ENCODE measurements at places on chromosomes 1 and 21. TPM values are rescaled to one million over a fixed set of nuclear protein-coding genes. Genes with fewer than 3 reads are reported as not detected.

DNA sequence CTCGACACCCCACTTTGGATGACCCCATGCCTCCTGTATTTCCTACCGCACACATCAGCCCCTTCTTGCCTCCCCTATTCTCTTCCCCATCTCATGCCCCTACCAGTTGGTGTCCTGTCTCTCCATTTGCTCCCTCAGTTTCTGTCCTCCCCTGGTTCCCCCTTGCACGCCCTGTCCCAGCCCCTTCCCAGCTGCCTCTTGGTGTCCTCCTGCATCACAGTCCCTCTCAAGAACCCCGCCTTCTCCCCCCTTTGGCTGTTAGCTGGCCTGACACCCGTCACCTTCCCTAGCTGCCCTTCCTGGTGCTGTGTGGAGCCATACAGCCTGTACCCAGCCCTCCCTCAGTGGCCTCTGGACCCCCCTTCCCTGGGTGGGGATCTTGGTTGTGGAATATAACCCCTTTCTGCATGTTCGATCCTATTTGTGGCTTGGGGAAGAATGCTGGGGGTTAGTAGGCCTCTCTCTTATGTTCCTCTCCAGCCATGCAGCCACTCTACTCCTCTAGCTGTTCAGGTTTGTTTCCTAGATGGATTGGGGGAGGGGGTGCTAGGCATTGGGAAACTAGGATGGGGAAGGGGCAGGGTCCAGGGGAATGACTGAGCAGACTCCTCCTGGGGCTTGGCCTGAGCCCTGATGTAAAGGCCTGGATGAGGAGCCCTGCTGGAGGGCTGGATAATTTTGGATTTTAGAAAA lies 41.4 kb upstream of the NFASC start:
- H3K4me3 ChIP-seq = no peak overlapping the region
- DNase-seq = no peak
- H3K27me3 ChIP-seq = no peaks in the 10 kb centered on the region

HEYL gene
- 1.1 TPM for polyA plus RNA-seq

PPIAL4G gene
- polyA plus RNA-seq = not detected

DNA sequence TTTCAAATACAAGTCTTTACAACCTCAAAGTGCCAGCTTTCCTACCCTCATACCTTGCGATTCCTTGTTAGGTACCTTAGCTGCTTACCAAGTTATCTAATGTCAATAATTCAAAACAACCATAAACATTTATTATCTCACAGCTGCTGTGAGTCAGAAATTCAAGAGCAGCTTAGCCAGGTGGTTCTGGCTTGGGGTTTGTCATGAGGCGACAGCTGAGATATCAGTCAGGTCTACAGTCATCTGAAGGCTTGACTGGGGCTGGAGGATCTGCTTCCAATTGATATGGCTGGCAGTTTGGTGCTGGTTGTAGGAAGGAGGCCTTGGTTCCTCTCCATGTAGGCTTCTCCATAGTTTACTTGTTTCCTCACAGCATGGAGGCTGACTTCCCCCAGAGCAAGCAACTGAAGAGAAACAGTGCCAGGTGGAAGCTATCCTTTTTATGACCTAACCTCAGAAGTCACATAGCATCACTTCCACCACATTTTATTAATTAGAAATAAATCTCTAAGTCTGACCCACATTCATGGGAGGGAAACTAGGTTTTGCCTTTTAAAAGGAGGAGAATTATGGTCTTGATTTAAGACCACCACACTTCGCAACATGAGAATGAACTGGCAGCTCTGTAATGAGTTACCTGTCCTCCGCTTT lies 103.3 kb upstream of the FGGY start:
- no peak overlapping the region for H3K27ac ChIP-seq
- H3K36me3 ChIP-seq = no peaks in the 10 kb centered on the region
- no peaks in the 10 kb centered on the region for H3K4me1 ChIP-seq
- no peaks in the 10 kb centered on the region for H3K27me3 ChIP-seq
- no peak for DNase-seq
- no peak overlapping the region for H3K4me3 ChIP-seq

DNA sequence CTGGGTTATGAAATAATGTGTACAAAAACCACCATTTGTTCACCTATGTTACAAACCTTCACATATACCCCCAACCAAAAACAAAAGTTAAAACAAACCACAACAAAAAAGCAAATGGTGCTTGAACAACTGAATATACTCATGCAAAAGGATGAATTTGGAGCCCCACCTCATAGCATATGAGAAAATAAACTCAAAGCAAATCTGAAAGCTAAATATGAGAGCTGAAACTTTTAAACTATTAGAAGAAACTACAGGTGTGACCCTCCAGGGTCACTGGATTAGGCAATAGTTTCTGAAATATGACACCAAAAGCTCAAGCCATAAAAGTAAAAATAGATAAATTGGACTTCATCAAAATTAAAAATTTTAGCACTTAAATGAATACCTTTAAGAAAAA lies 215.5 kb upstream of the CHRM3 start:
- no peaks in the 10 kb centered on the region for H3K4me1 ChIP-seq
- no peaks in the 10 kb centered on the region for H3K36me3 ChIP-seq
- no peak for DNase-seq
- no peak overlapping the region for H3K27ac ChIP-seq
- H3K27me3 ChIP-seq = no peaks in the 10 kb centered on the region

DNA sequence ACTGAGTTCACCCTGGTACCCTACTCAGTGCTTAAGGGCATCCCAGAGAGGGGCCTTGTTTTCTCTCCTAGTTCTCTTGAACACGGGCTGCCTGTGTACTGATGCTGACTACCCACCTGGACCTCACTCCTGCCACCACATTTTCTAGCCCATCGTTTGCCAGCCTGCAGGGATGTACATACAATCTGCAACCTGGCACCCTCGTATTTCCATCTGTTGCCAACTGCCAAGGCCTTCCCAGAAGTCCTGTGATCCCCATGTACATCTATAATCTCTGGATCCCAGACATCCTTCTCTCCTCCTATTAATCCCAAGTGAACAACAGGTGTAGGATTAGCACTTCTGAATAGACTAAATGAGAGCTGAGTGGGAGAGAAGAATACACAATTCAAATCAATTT lies 212.0 kb downstream of the SLC45A1 start:
- H3K27me3 ChIP-seq = no peaks in the 10 kb centered on the region
- H3K36me3 ChIP-seq = no peaks in the 10 kb centered on the region
- no peak overlapping the region for H3K27ac ChIP-seq
- no peak overlapping the region for H3K4me3 ChIP-seq
- peaks cover 13% of the 10 kb centered on the region for H3K4me1 ChIP-seq

NRAS gene
- 6.7 TPM for polyA plus RNA-seq

DNA sequence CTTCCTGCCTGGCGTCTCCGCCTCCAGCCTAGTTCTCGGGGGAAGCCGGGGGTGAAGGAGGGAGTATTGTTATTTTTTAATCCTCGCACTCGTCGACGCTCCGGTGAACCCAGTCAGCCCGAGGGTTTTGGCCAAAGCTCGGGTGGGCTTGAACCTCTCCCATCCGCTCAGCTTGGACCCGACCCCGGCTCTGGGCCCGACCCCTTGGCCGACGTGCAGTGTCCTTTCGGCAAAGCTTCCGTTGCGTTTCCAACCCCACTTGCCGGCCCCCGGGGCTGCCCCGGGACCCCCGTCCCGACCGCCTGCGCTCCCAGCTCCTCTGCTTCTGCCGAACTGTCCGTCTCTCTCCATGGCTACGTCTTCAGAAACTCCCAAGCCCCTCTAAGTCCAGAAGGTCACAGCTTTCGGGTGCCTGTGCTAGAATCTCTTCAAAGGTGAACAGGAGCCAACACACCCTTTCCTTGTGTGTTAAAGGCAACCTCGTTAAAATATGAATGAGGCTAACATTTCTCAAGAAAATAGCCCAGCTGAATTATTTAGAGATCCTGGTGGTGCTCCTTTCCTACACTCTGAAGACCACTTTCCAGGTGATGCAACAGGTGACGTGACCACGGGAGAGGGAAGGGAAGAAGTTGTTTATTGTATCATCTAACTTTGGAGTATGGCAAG lies 647 bp downstream of the DESI2 start:
- no peaks in the 10 kb centered on the region for H3K4me1 ChIP-seq
- DNase-seq = peak; percentile 50
- H3K4me3 ChIP-seq = peak overlapping the region; percentile 82
- H3K27me3 ChIP-seq = no peaks in the 10 kb centered on the region

- no peaks in the 10 kb centered on the region for H3K27me3 ChIP-seq
- H3K4me1 ChIP-seq = no peaks in the 10 kb centered on the region
- no peak overlapping the region for H3K27ac ChIP-seq
- no peak overlapping the region for H3K4me3 ChIP-seq
- no peak for DNase-seq
- H3K36me3 ChIP-seq = no peaks in the 10 kb centered on the region
These were observed 195.1 kb downstream of the CRB1 start for GRCh38 chr1:197463142-197463541.

- no peak for DNase-seq
- no peaks in the 10 kb centered on the region for H3K27me3 ChIP-seq
- no peak overlapping the region for H3K27ac ChIP-seq
- H3K36me3 ChIP-seq = no peaks in the 10 kb centered on the region
- H3K4me1 ChIP-seq = no peaks in the 10 kb centered on the region
These were observed 5.6 kb upstream of the ZNF496 start for GRCh38 chr1:247337250-247337746.

GRCh38 chr1:59079434-59080140 lies 217.3 kb upstream of the FGGY start:
- no peaks in the 10 kb centered on the region for H3K36me3 ChIP-seq
- H3K27ac ChIP-seq = no peak overlapping the region

GRCh38 chr1:103371234-103371633 lies 154.3 kb upstream of the RNPC3 start:
- no peaks in the 10 kb centered on the region for H3K36me3 ChIP-seq
- no peak overlapping the region for H3K4me3 ChIP-seq
- no peak overlapping the region for H3K27ac ChIP-seq
- no peaks in the 10 kb centered on the region for H3K27me3 ChIP-seq
- DNase-seq = no peak
- no peaks in the 10 kb centered on the region for H3K4me1 ChIP-seq

- H3K4me3 ChIP-seq = no peak overlapping the region
- no peak for DNase-seq
- no peak overlapping the region for H3K27ac ChIP-seq
- peaks cover 2% of the 10 kb centered on the region for H3K36me3 ChIP-seq
These were observed 89.2 kb downstream of the TRIM11 start for GRCh38 chr1:228317411-228317828.

GRCh38 chr1:26336477-26337205 lies 17.3 kb downstream of the CRYBG2 start:
- peak; percentile 92 for DNase-seq
- no peak overlapping the region for H3K27ac ChIP-seq
- peak overlapping the region; percentile 45 for H3K4me3 ChIP-seq
- H3K36me3 ChIP-seq = no peaks in the 10 kb centered on the region
- peaks cover 2% of the 10 kb centered on the region for H3K4me1 ChIP-seq
- H3K27me3 ChIP-seq = no peaks in the 10 kb centered on the region

GRCh38 chr1:199007423-199007822 lies 368.6 kb downstream of the PTPRC start:
- no peak for DNase-seq
- H3K4me1 ChIP-seq = no peaks in the 10 kb centered on the region
- no peaks in the 10 kb centered on the region for H3K36me3 ChIP-seq
- no peak overlapping the region for H3K27ac ChIP-seq
- H3K4me3 ChIP-seq = no peak overlapping the region

GRCh38 chr1:53666566-53666965 lies 72.4 kb downstream of the GLIS1 start:
- no peak overlapping the region for H3K4me3 ChIP-seq
- H3K27me3 ChIP-seq = no peaks in the 10 kb centered on the region
- no peaks in the 10 kb centered on the region for H3K36me3 ChIP-seq
- no peak for DNase-seq
- H3K4me1 ChIP-seq = no peaks in the 10 kb centered on the region

NBPF6 gene
- polyA plus RNA-seq = not detected

GRCh38 chr21:29697555-29698193 lies 242.1 kb downstream of the GRIK1 start:
- no peak overlapping the region for H3K4me3 ChIP-seq
- H3K27me3 ChIP-seq = no peaks in the 10 kb centered on the region
- DNase-seq = no peak
- H3K36me3 ChIP-seq = no peaks in the 10 kb centered on the region
- H3K4me1 ChIP-seq = no peaks in the 10 kb centered on the region

VWA5B1 gene
- not detected for polyA plus RNA-seq

GRCh38 chr21:35981514-35982070 lies 78.7 kb downstream of the SETD4 start:
- H3K27ac ChIP-seq = no peak overlapping the region
- H3K4me1 ChIP-seq = peaks cover 3% of the 10 kb centered on the region
- no peaks in the 10 kb centered on the region for H3K36me3 ChIP-seq
- H3K4me3 ChIP-seq = no peak overlapping the region
- H3K27me3 ChIP-seq = no peaks in the 10 kb centered on the region

MNDA gene
- 3.7 TPM for polyA plus RNA-seq

DNA sequence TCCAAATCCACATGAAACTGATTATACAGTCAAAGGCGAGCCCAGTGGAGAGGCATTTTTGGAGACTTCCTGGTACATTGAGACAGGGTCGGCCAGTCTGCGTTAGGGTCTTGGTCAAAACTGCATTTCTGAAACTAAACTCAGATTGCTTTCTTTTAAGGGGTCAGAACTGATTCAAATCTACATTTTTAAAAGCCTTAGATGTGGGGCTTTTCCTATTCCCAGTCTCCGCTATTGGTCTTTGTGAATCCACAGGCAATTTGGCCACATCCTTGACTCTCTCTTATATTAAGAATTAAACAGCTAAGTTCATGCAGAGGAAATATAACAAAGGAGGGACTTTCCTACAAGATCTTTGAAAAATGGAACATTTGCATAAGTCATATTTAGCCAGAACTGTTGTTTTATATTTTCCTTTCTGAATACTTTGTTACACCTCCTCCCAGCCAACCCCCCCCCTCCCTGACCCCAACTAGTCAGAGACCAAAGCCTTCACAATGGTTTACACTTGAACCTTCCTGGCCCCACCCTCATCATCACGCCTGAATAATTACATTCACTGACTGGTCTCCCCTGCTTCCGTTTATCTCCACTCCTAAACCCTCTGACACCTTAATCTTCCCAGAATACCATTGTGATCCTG lies 30.9 kb downstream of the SELL start:
- H3K4me3 ChIP-seq = no peak overlapping the region
- H3K36me3 ChIP-seq = no peaks in the 10 kb centered on the region
- no peak for DNase-seq
- H3K27ac ChIP-seq = no peak overlapping the region

CFAP45 gene
- polyA plus RNA-seq = 0.24 TPM

GRCh38 chr1:181099152-181100014 lies 10.9 kb downstream of the IER5 start:
- no peaks in the 10 kb centered on the region for H3K27me3 ChIP-seq
- H3K27ac ChIP-seq = no peak overlapping the region
- no peaks in the 10 kb centered on the region for H3K36me3 ChIP-seq
- peaks cover 2% of the 10 kb centered on the region for H3K4me1 ChIP-seq
- H3K4me3 ChIP-seq = no peak overlapping the region
- DNase-seq = no peak

GRCh38 chr1:186880982-186881381 lies 52.2 kb downstream of the PLA2G4A start:
- H3K27me3 ChIP-seq = no peaks in the 10 kb centered on the region
- no peak overlapping the region for H3K27ac ChIP-seq
- no peaks in the 10 kb centered on the region for H3K36me3 ChIP-seq
- no peak overlapping the region for H3K4me3 ChIP-seq
- no peaks in the 10 kb centered on the region for H3K4me1 ChIP-seq

GRCh38 chr1:5903031-5903430 lies 89.2 kb downstream of the NPHP4 start:
- H3K27ac ChIP-seq = no peak overlapping the region
- no peaks in the 10 kb centered on the region for H3K4me1 ChIP-seq
- no peak for DNase-seq
- no peak overlapping the region for H3K4me3 ChIP-seq
